NCI-H187 (cell line): ENCODE measurements at places on chromosomes 6 and 20.
A peak's percentile ranks its signal among the peaks of the same experiment; 100 is the strongest.

- peak; percentile 23 for DNase-seq
These were observed 27.9 kb downstream of the DNMT3B start for GRCh38 chr20:32789896-32790750.

DNA sequence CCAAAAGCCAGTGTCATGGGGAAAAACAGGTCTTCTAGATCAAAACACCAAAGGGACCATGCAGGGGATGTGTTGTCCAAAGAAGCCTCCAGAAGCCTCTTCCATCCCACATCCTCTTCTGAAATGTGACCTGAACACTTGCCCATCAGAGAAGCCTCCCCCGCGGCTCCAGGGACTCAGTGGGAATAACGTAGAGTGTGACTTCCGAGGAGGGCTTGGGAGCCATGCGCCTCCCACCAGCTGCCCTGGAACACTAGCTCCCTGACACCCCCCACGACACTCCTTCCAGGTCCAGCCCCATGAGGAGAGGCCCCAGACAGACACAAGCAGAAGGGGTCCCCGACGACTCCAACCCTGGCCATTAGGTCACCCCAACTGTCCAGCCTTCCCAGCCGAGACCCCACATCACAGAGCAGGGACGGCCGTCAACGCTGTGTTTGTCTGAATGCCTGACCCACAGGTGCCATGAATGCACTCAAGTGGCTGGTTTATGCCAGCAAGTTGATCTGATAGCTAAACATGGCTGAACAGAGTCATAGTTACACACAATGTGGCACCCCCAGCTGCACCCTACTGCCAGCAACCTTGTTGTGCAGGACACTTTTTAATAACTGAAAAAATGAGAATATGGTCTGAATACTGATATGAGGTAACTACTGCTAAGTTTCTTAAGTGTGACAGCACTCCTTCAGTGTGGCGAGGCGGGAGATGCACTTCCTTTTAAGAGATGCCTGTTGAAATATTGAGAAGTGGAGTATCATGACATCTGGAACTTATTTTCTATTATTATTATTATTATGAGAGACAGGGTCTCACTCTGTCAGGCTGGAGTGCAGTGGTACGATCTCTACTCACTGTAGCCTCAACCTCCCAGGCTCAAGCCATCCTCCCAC, 58.0 kb downstream of the GINS1 start:
- DNase-seq: no peak

GRCh38 chr20:36150847-36151539, 3.5 kb upstream of the EPB41L1 start:
- no peak for DNase-seq

DNA sequence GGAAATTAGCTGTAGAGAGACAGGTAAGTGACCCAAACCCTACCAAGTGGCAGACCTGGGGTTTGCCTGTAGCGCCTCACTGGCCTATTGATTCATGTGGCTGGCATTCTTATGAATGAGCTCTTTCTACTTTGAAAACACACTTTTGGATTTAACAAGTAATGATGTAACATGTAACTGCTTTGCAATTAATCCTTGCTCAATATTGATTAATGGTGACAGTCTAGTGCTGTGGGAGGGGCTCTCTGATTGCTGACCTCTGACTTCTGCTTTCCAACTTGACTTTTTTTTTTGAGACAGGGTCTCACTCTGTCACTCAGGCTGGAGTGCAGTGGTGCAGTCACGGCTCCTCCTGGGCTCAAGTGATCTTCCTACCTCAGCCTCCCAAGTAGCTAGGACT, 82.7 kb downstream of the TIAM2 start:
- no peak for DNase-seq

GRCh38 chr6:69895396-69895795, 29.0 kb downstream of the COL19A1 start:
- DNase-seq: no peak

DNA sequence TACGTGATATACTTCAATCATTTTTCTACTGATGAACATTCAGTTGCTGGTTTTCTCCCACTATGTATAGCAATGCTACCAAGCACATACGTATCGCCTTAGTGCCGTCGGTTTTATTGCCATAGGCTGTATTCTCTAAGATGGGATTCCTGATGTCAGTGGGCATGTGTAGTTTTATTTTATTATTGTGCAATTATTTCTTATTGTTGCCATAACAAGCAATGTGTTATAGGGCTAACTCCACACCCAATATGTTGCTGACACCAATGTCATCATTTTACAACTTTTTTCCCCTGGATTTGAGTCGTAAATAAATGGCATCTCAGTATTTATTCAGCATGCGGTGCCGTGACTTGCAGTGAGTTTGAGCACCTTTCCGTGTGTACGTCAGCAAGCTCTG, 10.8 kb upstream of the DACT2 start:
- DNase-seq: no peak

GRCh38 chr20:22729616-22730236, 145.4 kb upstream of the FOXA2 start:
- DNase-seq: no peak

GRCh38 chr6:99282479-99283062, 66.9 kb downstream of the FAXC start:
- no peak for DNase-seq

GRCh38 chr6:13854716-13855250, 40.4 kb upstream of the MCUR1 start:
- no peak for DNase-seq

DNA sequence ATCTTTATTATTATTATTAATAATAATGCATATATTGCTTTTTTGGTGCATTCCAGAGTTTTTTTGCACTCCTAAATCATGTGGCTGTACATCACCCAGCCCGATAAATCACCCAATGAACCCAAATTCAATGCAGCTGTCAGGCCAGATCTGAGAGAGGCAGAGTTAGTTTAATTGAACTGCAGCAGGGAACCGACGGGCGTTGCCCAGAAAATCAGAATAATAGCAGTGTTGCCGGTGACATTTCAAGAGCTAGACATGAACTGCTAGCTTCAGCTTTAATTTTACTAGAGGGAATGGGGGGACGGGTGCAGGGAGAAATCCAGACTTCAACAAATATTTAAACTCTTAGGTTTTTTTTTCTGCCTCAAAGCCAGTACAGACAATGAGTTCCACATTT, 135.0 kb downstream of the CLIC5 start:
- no peak for DNase-seq

GRCh38 chr6:52000064-52000463, 87.3 kb downstream of the PKHD1 start:
- no peak for DNase-seq

GRCh38 chr6:62298745-62299392, 12.8 kb upstream of the KHDRBS2 start:
- DNase-seq: no peak

GRCh38 chr20:33130568-33131061, 37.3 kb upstream of the BPIFA2 start:
- no peak for DNase-seq

DNA sequence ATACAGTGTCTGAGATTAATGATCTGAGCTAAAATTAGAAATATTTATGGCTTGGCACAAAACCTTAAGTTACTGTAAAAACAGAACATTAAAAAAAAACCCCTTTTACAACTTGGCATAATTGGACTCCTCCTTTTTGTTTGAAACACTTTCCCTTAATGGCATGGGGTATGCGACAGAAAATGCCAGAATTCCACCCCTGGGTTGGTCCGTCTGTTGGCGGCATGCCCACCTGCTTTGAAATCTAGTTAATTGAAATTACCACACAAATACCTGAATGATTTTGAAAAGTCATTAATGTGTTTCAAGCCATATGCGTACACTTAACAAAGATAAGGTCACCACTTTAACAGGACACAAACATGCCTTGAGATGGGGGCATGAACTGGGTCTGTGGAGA, 175.1 kb upstream of the FOXQ1 start:
- no peak for DNase-seq

GRCh38 chr6:166775923-166776220, 148.8 kb upstream of the RPS6KA2 start:
- DNase-seq: no peak

DNA sequence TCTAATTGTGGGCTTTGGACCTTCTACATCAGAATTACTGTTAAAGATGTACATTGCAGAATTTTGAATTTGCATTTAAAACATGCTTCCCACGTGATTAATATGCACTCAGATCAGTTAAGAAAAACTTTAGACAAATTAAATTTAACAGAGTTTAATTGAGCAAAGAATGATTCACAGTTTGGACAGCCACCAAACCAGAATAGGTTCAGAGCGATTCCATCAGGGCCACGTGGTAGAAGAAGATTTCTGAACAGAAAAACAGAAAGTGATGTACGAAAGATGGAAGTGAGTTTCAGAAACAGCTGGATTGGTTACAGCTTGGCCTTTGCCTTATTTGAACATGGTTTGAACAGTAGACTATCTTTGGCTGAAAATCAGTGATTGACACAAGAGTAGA, 704.2 kb upstream of the MAP3K7 start:
- DNase-seq: no peak

GRCh38 chr20:14235355-14235754, 102.1 kb downstream of the FLRT3 start:
- no peak for DNase-seq

GRCh38 chr6:30207619-30208295, 5.4 kb downstream of the TRIM26 start:
- no peak for DNase-seq

DNA sequence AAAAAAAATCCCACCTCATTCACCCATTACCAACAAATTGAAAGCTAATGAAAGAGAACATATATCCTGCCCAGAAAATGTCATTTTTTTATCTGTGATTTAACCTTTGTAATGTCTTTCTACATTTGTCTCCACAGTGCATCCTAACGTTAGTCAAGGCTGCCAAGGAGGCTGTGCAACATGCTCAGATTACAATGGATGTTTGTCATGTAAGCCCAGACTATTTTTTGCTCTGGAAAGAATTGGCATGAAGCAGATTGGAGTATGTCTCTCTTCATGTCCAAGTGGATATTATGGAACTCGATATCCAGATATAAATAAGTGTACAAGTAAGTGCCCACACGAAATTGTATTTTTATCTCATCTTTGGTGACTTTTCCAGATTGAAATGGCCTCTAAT, 30.0 kb downstream of the RSPO3 start:
- no peak for DNase-seq

GRCh38 chr6:107600936-107601335, 111.0 kb downstream of the SOBP start:
- no peak for DNase-seq

- no peak for DNase-seq
These were observed 30.5 kb downstream of the NPEPL1 start for GRCh38 chr20:58722877-58723627.

GRCh38 chr20:47305667-47306066, 50.8 kb downstream of the ZMYND8 start:
- no peak for DNase-seq

GRCh38 chr20:58870293-58871014, 17.9 kb downstream of the GNAS start:
- peak; percentile 19 for DNase-seq

GRCh38 chr20:20692587-20692986, 19.9 kb downstream of the RALGAPA2 start:
- no peak for DNase-seq

GRCh38 chr6:80145509-80145908, 39.0 kb downstream of the BCKDHB start:
- no peak for DNase-seq

DNA sequence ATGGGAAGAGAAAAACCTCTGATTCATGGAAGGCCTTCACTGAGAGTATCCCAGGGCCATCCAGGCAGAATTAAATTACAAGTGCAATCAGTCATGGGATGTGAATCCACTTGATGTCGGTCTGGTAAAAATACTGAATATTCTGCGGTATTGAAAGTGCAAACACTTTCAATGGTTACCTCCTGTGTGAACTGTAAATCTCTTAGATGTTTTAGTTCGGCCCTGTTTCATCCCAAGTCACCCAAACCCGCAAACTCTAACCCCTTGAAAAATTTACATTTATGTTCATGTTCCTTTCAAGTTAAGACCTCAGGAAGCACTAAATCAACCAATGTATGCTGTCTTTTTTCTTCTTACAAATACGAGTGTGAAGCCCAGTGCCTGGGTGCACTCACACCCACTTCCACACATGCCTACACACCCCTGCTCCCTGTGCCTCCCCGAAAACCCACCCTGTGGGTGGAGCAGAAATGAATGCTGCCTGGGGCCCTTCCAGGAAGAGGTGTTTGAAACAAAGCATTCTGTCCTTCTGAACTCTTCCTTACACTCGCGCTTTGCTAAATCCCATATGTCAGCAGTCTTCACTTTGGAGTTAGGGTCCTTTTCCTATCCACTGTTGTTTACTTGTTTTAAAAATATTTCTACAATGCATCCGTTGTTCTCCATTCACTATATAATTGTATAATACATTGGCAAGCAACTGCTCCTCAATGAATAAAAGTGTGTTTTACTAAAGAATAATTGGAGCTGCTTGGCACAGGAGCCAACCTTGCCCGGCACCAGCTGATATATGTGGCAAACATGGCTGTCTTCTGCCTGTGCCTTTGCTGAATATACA, 62.7 kb downstream of the FYN start:
- peak; percentile 9 for DNase-seq

DNA sequence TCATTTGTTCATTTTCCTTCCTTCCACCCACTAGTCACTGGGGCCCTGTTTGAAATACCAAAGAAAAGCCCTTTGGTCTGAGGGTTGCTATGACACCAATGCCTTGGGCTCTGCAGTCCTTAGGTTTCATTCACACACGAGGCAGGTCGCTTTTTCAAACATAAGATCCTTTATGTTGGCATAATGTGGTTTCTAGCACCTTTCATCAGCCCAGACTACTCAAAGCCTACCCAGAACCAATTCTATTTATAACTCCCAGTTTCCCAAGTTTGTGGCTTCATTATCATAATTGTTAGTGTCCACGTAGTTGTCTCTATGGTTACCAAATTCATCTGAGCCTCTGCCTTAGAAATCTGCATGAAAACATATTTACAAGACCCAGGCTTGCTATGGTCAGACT, 6.6 kb upstream of the TP53RK start:
- DNase-seq: no peak
